GM18507 (cell line): ENCODE measurements at places on chromosomes 16 and 17.

- DNase-seq: no peak
Measured at GRCh38 chr16:11278681-11279628, 2.2 kb downstream of the PRM1 start.

- no peak for DNase-seq
Measured at GRCh38 chr17:78933959-78934568, 8.9 kb upstream of the TIMP2 start.

DNA sequence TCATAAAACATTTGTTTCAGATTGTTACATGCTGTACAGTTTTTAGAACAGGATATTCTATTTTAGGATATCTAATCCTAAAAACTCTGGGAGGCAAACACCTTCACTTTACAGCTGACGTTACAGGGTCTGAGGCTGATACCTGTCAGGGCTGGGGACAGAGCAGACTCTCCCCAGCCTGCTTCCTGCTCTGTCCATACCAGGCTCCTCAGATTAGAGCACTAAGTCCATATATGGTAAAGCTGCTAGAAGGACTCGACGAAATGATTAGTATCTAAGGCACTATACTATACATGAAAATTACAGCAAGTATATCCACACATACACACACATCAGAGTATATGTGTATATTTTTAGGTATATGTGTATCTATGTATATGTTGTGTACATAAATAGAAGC is 125.2 kb downstream of the ZFHX3 start:
- no peak for DNase-seq

GRCh38 chr17:82435601-82436583 is 14.7 kb downstream of the CYBC1 start:
- DNase-seq: no peak
